Occipital lobe (tissue), 3 donors: ENCODE measurements at places on chromosomes 6 and 20.

- DNase-seq: no peak
Observed at GRCh38 chr6:40356242-40356910, 230.8 kb downstream of the LRFN2 start.

DNA sequence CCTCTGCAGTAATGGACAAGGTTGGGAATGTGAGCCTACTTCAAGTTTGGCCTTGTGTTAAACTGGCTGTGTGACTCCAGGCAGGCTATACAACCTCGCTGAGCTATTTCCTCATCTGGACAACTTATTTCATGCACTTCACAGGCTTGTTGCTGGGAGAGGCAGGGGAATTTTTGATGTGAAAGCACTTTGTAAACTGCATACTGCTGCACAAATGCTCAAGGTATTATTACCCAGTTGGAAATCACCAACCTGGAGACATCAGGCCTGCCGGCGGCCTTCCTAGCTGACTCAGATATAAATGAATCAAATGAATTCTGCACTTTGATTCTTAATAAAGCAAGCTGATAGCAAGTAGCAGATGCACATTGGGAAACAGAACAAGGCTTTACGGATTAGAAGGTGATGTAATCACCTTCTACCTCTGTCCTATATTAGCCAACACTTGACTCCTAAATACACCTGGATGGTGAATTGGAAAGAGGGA, 10.1 kb downstream of the JARID2 start:
- DNase-seq: no peak

DNA sequence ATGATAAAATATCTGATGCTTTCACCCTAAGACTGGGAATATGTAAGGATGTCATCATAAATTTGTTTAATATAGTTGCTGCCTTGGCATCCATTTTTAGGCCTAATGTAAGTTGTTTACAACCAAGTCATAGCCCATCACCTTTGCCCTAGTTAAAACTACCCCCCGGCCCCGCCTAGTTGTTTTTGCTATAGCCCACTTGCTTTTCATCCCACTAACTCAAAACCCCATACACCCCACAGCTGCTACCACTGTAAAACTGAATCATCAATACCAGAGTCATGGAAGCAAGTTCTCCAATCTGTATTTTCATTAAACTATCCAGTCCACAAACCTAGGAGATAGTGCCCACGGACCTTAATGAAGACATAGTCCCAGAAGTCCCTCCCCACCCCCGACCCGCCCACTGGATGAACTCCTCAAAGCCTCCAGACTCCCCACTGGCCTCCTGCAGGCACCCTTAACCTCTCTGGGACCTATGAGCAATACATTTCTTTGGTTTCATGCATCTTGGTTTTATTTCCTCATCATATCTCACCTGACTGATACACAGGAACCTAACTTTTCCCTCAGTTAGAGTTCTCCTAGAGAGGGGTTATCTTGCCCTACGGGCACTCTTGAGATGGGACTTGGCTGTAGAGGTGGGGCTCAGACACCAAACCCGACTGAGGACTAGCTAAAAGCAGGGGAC, 12.5 kb upstream of the ZDHHC14 start:
- DNase-seq: no peak

DNA sequence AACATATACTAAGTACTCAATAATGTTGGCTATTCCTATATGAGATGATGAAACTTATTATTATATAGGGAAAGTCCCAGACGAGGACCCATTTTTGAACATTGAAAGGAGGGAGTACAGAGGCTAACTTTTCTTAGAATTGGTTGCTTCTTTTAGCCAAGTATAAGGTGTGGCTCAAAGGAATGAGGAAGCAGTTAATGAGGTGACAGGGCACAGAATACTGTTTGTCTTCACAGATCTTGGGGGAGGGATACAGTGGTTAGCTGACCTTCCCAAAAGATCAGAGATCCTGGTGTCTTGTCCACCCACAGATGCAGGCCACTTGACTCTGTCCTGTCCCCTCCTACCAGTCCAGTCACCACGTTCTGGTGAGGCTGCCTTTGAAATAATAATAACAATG, 67.8 kb upstream of the EPB41L1 start:
- DNase-seq: no peak

GRCh38 chr6:141394565-141395051, 738.1 kb upstream of the GJE1 start:
- no peak for DNase-seq

DNA sequence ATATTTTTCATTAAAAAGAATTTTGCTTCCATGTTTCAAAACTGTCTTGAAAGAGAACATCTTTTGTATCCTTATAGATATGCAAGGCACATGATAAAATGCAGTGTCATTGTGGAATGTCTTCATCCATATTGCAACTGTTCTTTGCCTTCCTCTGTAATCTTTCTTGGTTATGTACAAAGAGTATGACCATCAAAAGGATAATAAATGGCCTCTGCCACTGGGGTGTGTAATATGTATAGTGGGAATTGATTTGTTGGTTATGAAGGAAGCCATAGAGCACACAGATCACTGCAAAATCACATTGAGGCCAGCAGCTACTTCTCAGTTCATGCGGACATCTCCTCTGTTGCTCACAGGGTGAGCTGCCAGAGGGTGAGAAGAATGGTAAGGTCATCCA, 703.5 kb downstream of the TFAP2A start:
- DNase-seq: no peak

- DNase-seq: no peak
Observed at GRCh38 chr20:4021906-4022305, 6.5 kb upstream of the RNF24 start.

GRCh38 chr20:6863798-6864201, 96.3 kb downstream of the BMP2 start:
- DNase-seq: peak; percentile 36

DNA sequence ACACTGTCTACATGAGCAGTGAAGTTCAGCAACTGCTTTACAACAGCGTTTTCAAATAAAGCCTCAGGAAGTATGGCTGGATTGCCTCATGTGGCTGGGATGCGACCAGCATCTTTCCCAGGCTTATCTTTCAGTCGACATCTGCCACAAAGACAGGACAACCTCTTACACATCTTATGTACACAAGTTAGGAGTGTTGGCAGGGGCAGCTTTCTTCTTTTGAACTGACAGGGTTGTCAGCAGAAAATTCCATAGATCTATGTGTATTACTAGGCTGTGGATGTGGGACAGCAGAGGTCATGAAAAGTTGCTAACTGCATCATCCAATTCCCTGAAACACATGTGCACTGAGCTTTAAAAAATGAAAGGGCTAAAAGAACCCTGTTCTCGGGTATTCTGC, 48.1 kb downstream of the PLAGL1 start:
- no peak for DNase-seq

- no peak for DNase-seq
Observed at GRCh38 chr6:146551545-146551944, 7.9 kb downstream of the RAB32 start.

DNA sequence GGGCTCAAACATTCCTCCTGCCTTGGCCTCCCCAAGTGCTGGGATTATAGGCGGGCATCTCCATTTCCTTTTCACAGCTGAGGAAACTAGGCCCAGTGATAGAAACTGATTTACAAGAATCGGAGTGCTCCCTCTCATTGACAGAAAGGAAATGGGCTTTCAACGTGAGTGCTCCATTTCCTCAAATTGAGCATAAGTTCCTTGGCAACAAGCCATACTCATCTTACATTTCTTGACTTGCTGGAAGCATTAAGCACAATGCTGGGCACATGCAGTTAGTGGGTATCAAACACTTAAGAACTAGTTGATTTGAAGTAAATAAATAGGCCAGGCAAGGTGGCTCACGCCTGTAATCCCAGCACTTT, 54.7 kb downstream of the FGD2 start:
- DNase-seq: no peak

DNA sequence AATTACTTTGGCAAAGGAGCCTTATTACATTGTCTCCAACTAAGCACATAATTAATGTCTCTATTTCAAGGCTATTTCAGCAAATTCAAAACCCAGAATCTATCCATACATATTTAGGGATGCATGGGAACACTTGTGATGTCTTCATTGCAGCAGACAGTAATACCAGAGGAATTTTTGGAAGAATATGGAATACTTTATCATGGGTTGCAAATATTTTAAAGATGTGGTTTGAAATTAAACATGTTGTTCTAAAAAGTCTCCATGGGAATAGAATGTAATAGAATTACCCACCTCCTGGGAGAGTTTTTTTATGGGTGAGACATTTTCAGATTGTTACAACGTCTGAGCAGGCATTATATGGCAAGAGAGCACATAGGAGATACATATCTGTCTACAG, 170.8 kb downstream of the KCNQ5 start:
- DNase-seq: no peak
